ENCODE measurements at places on chromosomes 12 and 14.

DNA sequence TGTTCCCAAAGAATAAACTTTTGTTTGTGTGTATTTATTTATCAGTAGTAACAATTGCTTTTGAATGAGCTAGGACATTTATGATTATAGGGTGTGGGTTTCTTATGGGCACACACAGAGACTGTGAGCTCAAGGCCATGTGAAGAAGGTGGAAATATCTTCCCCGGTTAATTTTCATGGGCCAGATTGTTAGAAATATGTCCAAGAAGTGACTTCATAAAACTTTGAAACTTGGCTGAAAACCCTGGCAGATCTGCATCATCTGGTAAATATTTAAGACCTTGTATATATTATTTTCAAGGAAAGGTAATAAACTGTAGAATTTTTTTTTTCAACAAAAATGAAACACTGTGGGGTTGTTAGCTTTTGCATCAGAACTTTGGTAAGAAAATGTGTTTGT is 53.5 kb upstream of the RNU6-8 start:
- DNase-seq: no peak

- no peak for DNase-seq
Observed at GRCh38 chr12:101053203-101053602, 156.8 kb downstream of the SLC5A8 start.

DNA sequence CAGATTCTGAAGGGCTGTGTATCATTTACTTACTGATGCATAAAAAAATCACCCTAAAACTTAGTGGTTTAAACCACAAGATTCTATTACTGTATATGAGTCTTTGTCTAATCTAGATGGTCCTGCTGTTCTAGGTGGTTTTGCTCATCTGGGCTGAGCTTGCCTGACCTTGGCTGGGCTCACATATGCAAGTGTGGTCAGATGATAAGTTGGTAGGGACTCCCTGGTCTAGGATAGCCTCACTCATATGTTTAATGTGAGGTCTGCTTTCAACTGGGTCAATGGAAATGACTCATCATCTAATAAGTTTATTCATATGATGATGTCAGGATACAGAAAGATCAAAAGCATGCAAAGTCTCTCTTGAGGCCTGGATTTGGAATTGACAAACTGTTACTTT is 887.8 kb downstream of the TRHDE start:
- DNase-seq: no peak

- no peak for DNase-seq
Observed at GRCh38 chr12:9607716-9608115, at the start of gene KLRB1. TSS of gene KLRB1 (minus strand) at chr12:9607916. CDS start at chr12:9607839, 77 bp downstream.

GRCh38 chr12:90630006-90630405 is 325.0 kb downstream of the CCER1 start:
- no peak for DNase-seq

GRCh38 chr14:96182546-96182945 is 22.1 kb upstream of the BDKRB2 start:
- no peak for DNase-seq
